ENCODE measurements at places on chromosomes 2 and 18.

- no peak for DNase-seq
Measured at GRCh38 chr18:63890950-63891304, 3.4 kb downstream of the SERPINB2 start.

- DNase-seq: no peak
Measured at GRCh38 chr2:230053753-230054478, 14.8 kb downstream of the SLC16A14 start.

- no peak for DNase-seq
Measured at GRCh38 chr2:20100711-20101110, 49.3 kb upstream of the LAPTM4A start.

DNA sequence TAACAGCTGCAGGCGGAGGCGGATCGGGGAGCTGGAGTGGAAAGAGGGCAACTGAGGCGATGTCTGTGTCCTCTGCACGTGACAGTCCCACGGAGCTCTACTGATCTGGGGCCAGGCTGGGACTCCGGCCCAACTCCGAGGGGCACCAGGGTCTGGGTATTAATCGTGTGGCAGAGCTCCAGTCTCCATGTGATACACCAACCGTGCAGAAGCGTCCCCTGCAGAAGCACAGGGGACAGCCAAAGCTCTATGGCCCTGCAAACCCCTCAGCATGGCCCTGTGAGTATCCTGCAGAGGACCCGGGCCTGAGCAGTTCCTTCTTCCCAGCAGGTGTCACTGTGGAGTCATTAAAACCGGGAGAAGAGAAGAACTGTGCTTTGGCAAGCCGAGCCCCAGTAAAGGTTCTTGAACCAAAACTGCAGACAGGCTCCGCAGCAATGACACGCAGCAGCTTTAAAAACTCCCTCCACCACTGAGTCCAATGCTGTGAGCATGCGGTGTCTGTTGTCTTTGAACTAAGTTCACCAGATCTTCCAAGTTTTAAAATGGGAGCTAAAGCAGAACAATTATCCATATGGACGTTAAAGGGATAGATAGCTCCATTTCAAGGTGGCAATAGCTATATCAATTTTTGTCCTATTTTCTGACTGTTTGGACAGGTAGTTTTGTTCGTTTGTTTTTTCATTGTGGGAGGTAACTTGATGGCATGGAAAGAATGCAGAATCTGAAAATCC lies 79.4 kb downstream of the TMEM182 start:
- no peak for DNase-seq

DNA sequence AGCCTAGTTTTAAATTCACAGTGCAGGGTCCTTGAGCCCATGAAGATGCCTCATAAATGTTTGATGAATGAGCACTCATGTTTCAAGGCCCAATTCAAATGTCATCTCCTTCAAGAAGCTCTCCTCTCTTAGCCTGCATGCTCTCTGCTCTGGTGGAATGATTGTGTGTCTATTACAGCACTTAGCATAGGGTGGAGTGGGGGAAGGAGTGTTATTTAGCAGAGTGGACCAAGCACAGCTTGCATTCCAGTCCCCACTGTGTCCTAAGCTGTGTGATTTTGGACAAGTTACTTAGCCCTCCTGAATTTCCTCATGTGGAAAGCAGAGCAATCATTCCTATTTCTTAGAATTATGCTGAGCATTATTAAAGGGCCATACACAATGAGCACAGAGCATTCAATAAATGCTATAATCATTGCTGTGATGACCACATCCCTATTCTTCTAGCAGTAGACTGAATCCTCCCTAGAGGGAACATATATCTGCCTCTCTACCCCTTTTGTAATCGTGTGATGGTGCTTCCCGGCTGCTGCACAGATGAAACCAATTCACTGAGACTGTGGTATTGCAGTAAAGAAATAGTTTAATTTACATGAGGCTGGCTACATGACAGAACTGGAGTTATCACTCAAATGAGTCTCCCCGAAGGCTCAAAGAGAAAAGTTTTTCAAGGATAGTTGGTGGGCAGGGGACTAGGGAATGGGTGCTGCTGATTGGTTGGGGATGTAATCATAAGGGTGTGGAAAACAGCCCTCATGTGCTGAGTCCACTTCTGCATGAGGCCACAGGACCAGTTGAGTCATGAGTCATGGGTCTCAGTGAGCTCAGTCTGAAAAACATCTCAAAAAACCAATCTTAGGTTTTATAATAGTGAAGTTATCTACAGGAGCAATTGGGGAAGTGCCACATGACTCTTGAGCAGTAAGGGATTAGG lies 173.4 kb upstream of the NDUFV2 start:
- no peak for DNase-seq

DNA sequence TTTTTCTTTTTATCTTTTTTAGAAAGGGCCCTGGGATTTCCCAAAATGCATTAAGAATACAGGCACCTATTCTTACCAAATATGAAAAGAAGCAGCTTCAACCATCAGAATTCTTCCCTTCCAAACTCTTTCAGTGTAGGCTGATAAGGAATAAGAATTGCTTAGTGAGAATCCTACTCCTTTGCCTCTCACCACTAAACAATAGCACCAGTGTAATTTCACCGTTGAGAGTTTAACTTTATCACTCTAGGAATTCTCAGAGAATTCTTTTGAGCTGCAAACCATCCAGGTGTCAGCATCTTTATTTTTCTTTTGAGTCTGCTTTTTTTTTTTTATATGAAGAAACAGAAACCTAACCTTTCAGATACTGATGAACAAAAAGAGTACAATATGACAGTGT lies 194.9 kb downstream of the RIT2 start:
- DNase-seq: no peak

DNA sequence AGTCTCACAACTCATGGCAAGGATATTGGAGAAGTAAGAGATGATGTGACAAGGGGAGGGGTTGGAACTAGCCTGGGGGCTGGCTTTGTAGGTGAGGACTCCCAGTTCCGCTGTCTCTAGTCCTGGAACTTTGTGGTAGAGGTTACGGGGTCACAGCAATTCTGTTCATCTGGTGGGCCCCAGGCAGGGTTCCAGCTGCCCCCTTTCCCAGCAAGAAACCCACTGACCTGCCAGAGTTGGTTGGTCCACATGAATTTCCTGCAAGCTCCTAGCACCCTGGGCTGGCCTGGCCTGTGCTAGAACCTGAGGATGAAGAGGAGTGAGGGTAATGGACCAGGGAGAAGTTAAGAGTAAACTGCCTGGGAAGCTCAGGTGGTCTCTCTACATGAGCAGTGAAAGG lies 41.3 kb downstream of the PSD4 start:
- DNase-seq: no peak

DNA sequence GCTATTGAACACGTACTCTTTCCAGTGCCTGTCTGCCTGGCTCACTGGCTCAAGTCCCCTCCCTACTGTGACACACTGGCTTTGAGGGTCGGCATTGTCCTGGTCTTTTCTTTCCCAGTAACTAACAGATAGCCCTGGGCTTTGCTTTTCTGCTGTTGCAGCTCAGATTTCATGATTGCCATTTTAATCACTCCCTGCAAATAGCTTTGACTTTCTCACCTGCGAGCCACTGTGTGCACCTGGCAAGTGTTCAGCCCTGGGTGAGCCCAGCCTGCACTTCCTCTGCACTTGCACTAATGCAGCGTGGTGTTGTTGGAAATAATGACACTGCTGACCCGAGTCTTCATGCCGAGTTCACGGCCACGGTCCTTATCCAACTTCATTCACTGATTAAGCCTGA lies 52.9 kb downstream of the DCDC2C start:
- DNase-seq: no peak

DNA sequence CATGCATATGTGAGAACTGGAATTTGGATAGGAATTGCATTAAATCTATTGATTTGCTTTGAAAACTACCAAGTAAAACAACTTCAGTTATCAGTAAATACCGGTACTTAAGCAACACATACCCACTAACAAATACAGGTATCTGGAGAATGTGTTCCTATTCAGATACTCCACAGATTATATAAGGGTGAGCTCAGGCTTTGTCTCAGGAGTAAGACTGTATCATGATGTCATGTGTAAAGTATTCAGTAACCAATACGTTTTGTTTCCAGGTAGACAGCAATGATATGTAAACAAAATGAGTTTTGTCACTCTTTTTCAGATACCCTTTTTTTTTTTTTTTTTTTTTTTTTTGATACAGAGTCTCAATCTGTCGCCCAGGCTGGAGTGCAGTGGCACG lies 74.8 kb downstream of the DSC3 start:
- no peak for DNase-seq

DNA sequence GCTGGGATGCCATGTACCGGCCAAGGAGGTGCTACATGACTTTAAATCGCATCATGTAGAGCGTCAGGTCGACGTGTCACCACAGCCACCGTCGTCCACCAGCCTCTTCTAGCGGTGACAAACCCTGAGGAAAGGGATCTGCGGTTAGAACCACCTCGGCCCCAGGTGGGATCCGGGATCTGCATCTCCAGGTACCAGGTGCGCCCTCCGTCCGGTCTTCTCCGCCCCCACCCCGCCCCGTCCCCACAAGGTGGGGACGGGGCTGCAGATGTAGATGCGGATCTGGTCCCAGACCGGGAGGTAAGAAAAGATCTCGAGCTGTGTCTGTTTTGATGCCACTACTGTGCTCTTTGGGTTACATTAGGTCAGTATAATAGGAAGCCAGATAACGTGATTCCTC lies 38.4 kb downstream of the C1D start:
- no peak for DNase-seq

- DNase-seq: no peak
Measured at GRCh38 chr18:23499291-23499781, 4.0 kb upstream of the RMC1 start.

GRCh38 chr2:175151791-175152190 lies 16.2 kb downstream of the ATF2 start:
- no peak for DNase-seq

DNA sequence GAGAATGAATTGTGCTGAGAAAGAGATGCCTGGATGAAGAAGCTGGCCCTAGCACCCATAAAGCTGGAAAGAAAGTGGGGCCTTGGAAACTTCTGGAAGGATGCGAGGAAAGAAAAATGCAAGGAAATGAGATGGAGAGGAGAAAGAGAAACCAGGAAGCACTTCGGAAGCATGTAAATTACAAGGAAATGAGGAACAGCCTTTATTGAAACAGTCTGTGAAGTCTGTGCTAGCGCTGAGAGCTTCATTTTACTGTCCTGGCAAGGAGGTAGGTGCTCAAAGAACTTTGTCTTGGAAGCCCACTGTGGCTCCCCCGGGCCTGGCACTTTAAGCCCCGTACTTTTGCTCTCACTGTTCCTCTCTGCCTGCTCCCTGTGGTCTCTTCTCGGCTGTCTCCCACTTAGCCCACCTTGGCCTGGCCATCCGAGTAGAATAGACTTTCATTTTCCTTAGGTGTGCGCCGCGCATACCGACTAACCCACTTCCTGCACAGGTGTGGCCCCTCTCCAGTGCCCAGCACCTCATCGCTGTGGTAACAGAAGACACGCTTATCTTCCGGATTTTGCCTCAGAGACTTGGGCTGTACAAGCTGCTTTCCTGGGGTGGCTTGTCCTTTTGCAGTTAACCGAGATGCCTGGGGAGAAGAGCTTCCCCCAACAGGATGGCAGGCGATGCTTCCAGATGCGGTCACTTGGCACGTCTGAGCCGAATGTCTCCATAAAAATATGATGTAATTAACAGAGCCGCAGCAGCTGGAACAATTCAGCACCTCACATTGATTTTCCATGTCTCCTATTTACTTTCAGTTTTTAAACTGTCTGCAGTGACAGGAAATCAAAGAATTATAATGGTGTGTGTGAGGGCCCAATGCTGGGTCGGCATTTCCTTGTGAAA lies 199.6 kb downstream of the HRH4 start:
- DNase-seq: no peak

DNA sequence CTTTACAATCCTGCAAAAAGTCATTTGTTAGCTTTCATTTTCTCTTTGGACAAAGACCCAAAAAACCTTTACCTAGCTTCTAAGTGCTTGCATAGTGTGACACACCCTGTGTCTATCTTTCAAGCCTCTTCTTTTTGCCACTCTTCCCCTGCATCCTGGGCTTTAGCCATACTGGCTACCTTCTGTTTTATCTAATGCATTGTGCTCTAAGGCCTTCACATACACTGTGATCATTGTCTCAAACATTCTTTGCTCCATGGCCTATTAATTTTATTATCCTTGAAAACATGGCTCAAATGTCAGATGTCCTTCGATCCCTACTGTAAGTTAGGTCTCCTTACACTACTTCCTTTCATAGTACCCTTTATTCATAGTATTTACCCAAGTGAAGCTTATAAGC lies 84.4 kb downstream of the PIK3C3 start:
- no peak for DNase-seq

DNA sequence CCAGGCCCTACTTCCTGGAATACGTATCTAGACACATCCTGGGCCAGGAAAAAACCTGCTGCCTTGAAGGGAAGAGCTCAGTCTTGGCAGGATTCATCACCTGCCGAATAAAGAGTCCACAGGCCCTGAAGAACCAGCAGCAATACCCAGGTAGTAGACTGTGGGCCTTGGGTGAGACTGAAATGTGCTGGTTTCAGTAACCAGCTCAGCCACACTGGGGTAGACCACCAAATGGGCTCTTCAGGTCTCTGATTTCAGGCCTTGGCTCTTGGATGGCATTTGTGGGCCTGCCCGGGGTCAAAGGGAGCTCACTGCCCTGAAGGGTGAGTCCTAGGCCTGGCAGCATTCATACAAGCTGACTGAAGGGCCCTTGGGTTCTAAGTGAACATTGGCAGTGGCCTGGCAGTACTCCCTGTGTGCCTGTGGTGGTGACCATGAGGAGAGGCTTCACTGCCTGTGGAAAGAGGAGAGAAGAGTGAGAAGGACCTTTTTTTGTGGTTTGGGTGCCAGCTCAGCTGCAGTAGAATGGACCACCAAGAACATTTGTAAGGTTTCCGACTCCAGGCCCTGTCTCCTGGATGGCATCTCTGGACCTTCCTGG lies 175.1 kb downstream of the ANKRD30B start:
- no peak for DNase-seq

DNA sequence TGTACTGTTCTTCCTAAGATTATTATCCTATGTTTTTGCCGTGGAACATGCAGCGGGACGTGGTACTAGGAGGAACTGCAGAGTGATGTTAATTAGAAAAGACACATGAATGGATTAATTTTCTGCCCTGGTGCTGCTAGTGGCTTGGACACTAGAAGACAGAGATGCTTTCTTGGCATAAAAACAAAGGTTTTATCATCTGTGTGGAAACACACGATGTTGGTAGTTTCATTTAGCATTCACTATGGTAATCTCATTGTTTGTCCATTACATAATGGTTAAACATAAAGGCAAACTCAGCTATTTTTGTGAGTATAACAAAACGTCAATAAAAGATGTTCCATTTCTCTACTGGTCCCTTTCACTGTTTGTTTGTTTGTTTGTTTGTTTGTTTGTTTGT lies 22.8 kb downstream of the COL6A3 start:
- DNase-seq: no peak

- DNase-seq: no peak
Measured at GRCh38 chr2:164143183-164143930, 407.5 kb upstream of the FIGN start.

GRCh38 chr2:135745545-135745944 lies 3.9 kb downstream of the UBXN4 start:
- no peak for DNase-seq

- DNase-seq: no peak
Measured at GRCh38 chr2:239738159-239738558, 287.0 kb downstream of the NDUFA10 start.
